Endothelial cell (in vitro differentiated cells): ENCODE measurements at places on chromosomes 12 and 14. TPM values are rescaled to one million over a fixed set of nuclear protein-coding genes. Genes with fewer than 3 reads are reported as not detected.

DNA sequence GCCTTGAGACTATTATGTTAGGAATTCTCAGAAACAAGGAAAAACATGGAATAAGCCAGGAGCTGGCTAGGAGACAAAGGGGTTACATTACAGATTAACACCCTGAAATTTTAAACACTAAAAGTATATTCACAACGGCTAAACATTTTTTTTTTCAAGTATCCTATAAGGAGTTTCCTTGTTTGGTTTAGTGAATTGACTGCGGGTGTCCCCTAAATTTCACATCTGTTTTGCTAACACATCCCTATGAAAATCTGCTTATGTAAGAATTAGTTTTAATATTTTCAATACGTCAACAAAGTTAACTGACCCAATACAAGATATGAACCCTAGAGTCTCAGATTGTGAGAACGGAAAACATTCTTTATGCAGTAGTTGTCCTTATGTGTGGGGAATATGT, 19.0 kb downstream of the TAOK3 start:
- no peaks in the 10 kb centered on the region for H3K36me3 ChIP-seq
- H3K27ac ChIP-seq = no peak overlapping the region
- peaks cover 10% of the 10 kb centered on the region for H3K4me1 ChIP-seq
- DNase-seq = no peak
- H3K27me3 ChIP-seq = no peaks in the 10 kb centered on the region
- H3K4me3 ChIP-seq = no peak overlapping the region

DNA sequence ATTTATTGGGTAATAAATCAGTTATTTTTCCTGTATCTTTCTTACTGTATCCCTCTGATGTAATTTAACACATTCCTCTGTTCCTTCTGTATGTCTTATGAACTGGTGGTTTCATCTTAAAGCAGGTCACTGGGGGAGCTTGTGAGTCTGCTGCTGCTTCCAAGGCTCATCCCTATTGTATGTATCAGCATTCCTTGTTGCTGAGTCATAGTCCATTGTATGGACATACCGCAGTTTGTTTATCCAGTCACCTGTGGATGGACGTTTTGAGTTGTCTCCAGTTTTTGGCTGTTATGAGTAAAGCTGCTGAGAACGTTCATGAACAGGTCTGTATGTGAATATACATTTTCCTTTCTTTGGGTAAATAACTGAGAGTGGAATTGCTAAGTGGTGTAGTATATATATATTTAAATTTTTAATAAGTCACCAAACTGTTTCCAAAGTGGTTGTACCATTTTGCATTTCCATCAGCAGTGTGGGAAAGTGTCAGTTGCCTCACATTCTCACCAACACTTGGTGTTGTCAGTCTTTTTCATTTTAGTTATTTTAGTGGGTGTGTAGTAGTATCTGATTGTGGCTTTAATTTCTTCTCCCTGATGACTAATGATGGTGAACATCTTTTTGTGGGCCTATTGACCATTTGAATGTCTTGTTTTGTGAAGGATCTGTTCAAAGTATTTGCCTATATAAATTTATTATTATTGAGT, 82.7 kb downstream of the BEGAIN start:
- H3K4me3 ChIP-seq = no peak overlapping the region
- H3K27ac ChIP-seq = no peak overlapping the region
- H3K27me3 ChIP-seq = no peaks in the 10 kb centered on the region

- H3K27ac ChIP-seq = no peak overlapping the region
- peaks cover 28% of the 10 kb centered on the region for H3K4me1 ChIP-seq
- peaks cover 7% of the 10 kb centered on the region for H3K36me3 ChIP-seq
- H3K4me3 ChIP-seq = peak overlapping the region; percentile 35
- DNase-seq = no peak
Observed at GRCh38 chr14:50047274-50047676, 69.1 kb downstream of the VCPKMT start.

- H3K27ac ChIP-seq = no peak overlapping the region
- DNase-seq = no peak
- no peaks in the 10 kb centered on the region for H3K27me3 ChIP-seq
- H3K4me1 ChIP-seq = peaks cover 9% of the 10 kb centered on the region
Observed at GRCh38 chr12:8907513-8907912, 6.8 kb upstream of the PHC1 start.

- no peak for DNase-seq
- H3K4me1 ChIP-seq = no peaks in the 10 kb centered on the region
- no peak overlapping the region for H3K4me3 ChIP-seq
- H3K27ac ChIP-seq = no peak overlapping the region
Observed at GRCh38 chr14:81007131-81007530, 51.7 kb downstream of the TSHR start.

DNA sequence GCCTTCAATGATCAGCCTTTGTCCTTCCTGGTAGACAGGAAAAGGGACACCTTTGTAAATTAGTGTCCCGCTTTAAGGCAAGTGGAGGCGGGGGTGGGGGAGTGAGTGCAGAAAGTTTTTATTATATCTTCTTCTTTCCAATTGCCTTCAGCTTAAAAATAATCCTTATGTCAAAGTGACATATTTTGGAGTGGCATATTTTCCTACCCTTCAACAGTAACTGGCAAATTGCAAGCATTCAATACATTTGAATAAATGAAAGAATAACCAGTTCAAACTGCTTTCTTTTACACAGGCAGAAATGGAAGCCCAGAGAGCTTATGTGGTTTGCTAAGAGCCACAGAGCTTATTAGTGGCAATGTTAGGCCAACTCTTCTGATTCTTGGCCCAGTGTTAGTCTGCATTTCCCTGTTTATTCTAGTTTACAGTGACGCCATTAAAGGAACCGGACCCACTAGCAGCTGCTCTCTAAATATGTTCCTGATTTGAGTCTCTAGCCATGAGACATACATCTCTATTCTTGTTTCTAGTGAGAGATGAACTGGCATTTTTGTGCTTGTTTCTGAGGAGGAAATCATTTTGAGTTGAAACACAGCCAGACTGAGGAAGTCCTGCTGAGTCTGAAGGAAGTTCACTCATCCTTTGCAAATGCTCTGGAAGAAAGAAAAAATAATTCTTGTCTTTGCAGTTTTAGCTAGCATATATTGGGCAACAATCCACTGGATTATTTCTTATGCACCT, 468.7 kb downstream of the NOVA1 start:
- H3K4me3 ChIP-seq = no peak overlapping the region
- H3K27ac ChIP-seq = peak overlapping the region; percentile 92

DNA sequence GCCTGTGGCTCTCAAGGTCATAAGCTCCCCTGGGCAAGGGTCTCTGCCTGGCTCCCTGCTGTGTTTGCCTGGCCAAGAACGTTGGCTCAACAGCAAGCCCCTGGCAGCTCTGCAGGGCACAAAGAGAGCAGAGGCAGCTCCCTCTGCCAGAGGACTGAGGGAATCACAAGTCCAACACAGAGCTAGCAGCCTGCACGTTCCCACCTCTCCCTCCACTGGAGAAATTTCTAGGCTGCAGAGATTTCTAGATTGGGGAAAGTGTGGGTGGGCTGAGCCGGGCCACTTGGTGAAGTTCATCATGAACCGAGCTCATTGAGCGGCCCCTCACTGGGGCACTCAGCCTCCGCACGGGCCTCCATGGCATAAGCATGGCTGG, 19.8 kb downstream of the ZFYVE21 start:
- peak overlapping the region; percentile 56 for H3K4me3 ChIP-seq
- no peak overlapping the region for H3K27ac ChIP-seq
- peaks cover 14% of the 10 kb centered on the region for H3K4me1 ChIP-seq
- peaks cover 16% of the 10 kb centered on the region for H3K27me3 ChIP-seq
- DNase-seq = no peak
- H3K36me3 ChIP-seq = peaks cover 51% of the 10 kb centered on the region

GRCh38 chr12:50642035-50642451, 121.9 kb upstream of the ATF1 start:
- peaks cover 1% of the 10 kb centered on the region for H3K27me3 ChIP-seq
- H3K27ac ChIP-seq = peak overlapping the region; percentile 19
- H3K4me3 ChIP-seq = no peak overlapping the region
- no peak for DNase-seq

- DNase-seq = no peak
- H3K36me3 ChIP-seq = no peaks in the 10 kb centered on the region
- peaks cover 5% of the 10 kb centered on the region for H3K4me1 ChIP-seq
- H3K4me3 ChIP-seq = no peak overlapping the region
- H3K27me3 ChIP-seq = no peaks in the 10 kb centered on the region
Observed at GRCh38 chr12:106739318-106739717, 35.2 kb upstream of the RIC8B start.

GRCh38 chr12:113658006-113658655, 186.5 kb upstream of the LHX5 start:
- H3K27me3 ChIP-seq = no peaks in the 10 kb centered on the region
- no peak for DNase-seq
- no peaks in the 10 kb centered on the region for H3K36me3 ChIP-seq
- no peak overlapping the region for H3K27ac ChIP-seq

GRCh38 chr14:57533214-57533613, 39.6 kb upstream of the CCDC198 start:
- no peak overlapping the region for H3K27ac ChIP-seq
- no peaks in the 10 kb centered on the region for H3K4me1 ChIP-seq
- H3K4me3 ChIP-seq = no peak overlapping the region
- H3K27me3 ChIP-seq = no peaks in the 10 kb centered on the region
- no peaks in the 10 kb centered on the region for H3K36me3 ChIP-seq

GRCh38 chr12:30138483-30138882, 354.7 kb upstream of the TMTC1 start:
- H3K27ac ChIP-seq = no peak overlapping the region
- no peak for DNase-seq
- no peaks in the 10 kb centered on the region for H3K4me1 ChIP-seq
- H3K36me3 ChIP-seq = no peaks in the 10 kb centered on the region

- peak overlapping the region; percentile 32 for H3K4me3 ChIP-seq
- peaks cover 30% of the 10 kb centered on the region for H3K36me3 ChIP-seq
- DNase-seq = no peak
- peaks cover 18% of the 10 kb centered on the region for H3K4me1 ChIP-seq
- no peak overlapping the region for H3K27ac ChIP-seq
Observed at GRCh38 chr12:122523846-122524718, 2.7 kb downstream of the RSRC2 start.

COCH gene
- 3.7 TPM for total RNA-seq

HOXC5 gene
- not detected for total RNA-seq

NPAS3 gene
- 1.6 TPM for total RNA-seq

PROX2 gene
- total RNA-seq = 0.08 TPM
